CD14-positive monocyte (primary cell): ENCODE measurements at places on chromosomes 12 and 14.

- DNase-seq = no peak
These were observed 31.1 kb upstream of the AMIGO2 start for GRCh38 chr12:47110718-47111391.

- no peak for DNase-seq
These were observed 556 bp downstream of the MTHFD1 start for GRCh38 chr14:64388533-64389285.

GRCh38 chr12:115569345-115570068 is 708.0 kb downstream of the MED13L start:
- no peak for DNase-seq

- DNase-seq = no peak
These were observed 83.9 kb downstream of the EP400 start for GRCh38 chr12:132033627-132034026.

DNA sequence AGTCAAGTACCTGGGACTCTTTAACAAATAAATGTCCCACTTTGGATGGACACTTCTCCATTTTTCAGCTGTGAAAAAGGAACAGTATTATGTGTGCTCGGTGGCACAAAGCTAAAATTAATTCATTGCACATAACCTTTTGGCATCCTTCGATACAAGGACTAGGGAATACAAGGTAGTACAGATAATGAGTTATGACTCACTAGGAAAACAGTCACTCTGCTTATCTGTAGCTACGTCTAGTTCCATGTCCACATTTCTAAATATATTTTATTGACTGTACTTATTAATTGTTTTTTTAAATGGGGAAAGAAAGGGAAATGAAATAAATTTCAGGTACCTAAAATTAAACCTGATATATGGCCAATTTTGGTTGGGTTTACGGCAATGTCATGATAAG is 35.2 kb upstream of the RIC8B start:
- DNase-seq = no peak

DNA sequence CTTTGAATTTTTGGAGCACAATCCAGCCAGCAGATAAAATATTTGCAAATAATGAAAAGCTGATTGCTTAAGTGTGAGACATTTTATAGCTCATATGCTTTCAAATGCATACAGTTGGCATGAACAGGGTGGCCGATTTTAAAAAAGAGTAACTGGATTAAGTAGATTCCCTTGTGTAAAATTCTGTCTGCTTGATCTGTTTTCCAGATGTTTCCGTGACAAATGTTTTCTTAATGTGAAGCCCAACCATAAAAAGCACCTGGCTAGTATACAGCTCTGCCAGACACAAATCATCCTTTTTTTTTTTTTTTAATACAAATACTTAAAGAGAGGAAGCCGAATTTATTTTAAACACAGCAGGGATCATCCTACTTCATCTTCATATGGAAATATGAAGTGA is 440.7 kb downstream of the CCER1 start:
- DNase-seq = no peak

- DNase-seq = no peak
These were observed 5.6 kb downstream of the FAM234B start for GRCh38 chr12:13049816-13050215.
